ENCODE measurements at places on chromosomes 6 and 20. TPM values are rescaled to one million over a fixed set of nuclear protein-coding genes. Genes with fewer than 3 reads are reported as not detected.

The NKAPL gene
- total RNA-seq = not detected

The C20orf96 gene
- 1.6 TPM for total RNA-seq

The REM1 gene
- total RNA-seq = not detected

The SLC17A1 gene
- total RNA-seq = not detected

The KIAA0408 gene
- total RNA-seq = 1.4 TPM

The CITED2 gene
- 31.2 TPM for total RNA-seq

The CDSN gene
- total RNA-seq = not detected

The CNKSR3 gene
- total RNA-seq = 8.3 TPM

The NANP gene
- total RNA-seq = 7.3 TPM
